ENCODE measurements at places on chromosomes 12 and 14.

DNA sequence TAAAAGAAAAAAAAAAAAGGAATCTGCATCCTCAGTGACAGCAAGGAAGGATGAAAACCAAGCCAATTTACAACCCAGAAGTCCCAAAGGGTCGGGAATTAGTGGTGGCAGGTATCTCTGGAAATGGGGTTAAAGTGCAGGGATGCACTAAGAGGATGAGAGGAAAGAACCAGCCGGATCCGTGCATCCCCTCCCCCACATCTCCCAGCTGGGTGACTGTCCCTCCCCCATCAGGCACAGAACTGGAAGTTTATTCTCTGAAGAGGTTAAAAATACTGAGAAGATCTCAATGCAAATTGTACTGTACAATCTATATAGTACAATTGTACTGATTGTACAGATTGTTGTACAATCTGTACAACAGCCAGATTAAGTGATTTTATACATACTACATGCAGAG lies 15.4 kb downstream of the CLMN start:
- DNase-seq: no peak

GRCh38 chr12:1566449-1567135 lies 27.8 kb downstream of the FBXL14 start:
- no peak for DNase-seq

DNA sequence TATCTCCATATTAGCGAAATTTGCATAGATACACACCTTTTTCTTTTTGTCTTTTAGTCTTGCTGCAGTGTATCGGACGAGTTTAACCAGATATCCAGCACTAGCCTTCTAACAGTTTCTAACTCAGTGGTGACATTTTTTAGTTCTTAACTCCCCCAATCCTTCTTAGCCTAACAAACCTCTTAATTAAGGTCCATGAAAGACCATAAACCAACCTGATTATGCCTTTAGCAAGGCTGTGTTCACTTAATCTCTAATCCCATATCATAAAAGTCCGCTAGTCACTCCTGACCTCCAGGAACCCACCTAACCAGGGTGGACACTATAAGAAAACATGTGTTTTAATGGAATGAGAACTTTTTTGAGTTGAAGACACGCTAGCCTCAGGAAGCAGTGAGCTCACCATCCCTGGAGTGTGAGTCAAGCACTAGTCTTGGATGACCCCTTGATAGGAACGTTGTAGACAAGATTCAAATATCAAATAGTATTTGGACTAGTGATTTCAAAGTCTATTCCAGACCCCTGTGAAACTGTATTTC lies 9.5 kb downstream of the CDKN1B start:
- no peak for DNase-seq

GRCh38 chr12:102167821-102168604 lies 29.6 kb downstream of the PMCH start:
- DNase-seq: no peak

GRCh38 chr12:104681012-104681690 lies 224.4 kb downstream of the CHST11 start:
- DNase-seq: no peak

DNA sequence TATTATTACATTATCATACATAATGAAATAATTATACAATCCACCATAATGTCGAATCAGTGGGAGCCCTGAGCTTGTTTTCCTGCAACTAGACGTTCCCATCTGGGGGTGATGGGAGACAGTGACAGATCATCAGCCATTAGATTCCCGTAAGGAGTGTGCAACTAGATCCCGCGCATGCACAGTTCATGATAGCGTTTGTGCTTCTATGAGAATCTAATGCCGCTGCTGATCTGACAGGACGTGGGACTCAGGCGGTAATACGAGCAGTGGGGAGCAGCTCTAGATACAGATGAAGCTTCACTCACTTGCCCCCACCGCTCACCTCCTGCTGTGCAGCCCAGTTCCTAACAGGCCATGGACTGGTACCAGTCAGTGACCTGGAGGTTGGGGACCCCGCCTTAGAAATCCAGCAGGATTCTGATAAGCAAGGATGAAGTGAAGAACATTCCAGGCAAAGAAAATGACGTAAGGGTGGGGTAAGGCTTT lies 204.6 kb downstream of the ETV6 start:
- no peak for DNase-seq

DNA sequence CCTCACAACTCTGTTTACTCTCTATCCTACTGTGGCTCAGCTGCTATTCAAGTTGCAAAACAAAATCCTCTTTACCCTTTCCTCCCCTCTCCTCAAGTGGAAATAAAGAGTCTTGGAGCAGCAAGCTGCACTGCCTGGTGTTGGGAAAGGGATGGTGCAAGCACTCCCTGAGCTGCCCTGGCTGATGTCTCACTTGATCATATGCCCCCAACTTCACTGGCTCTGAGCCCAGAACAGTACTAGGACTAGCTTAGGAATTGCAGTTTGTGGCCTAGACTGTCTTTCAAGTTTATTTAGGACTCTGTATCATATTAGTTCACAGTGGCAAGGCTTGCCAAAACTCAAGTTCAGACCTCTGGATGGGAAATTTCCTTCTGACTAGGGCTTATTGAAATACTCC lies 1683.8 kb upstream of the SEL1L start:
- DNase-seq: no peak

GRCh38 chr12:113087193-113087592 lies 30.7 kb downstream of the DTX1 start:
- peak; percentile 68 for DNase-seq

- DNase-seq: no peak
These were observed 489 bp downstream of the CEP290 start for GRCh38 chr12:88141425-88141773.

GRCh38 chr12:42474391-42474790 lies 115.2 kb downstream of the PRICKLE1 start:
- no peak for DNase-seq

GRCh38 chr12:84294246-84294645 lies 618.4 kb downstream of the SLC6A15 start:
- DNase-seq: no peak

DNA sequence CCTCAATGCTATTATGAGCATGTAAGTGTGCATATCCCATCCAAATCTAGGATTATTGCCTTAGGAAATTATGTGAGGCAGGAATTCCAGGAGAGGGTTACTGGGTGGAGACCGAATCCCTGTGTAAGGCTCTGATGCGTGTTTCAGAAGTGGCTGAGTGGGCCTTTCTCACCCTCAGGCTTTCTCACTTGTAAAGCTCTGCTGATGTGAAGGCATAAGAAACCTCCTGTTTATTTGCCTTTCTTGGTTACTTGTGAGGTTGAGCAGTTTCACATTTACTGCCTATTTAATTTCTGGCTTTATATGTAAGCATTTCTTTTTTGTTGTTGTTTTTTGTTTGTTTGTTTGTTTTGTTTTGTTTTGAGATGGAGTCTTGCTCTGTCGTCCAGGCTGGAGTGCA lies 11.0 kb downstream of the IL31 start:
- no peak for DNase-seq

- no peak for DNase-seq
These were observed 36.5 kb upstream of the SSTR1 start for GRCh38 chr14:38171197-38171596.

DNA sequence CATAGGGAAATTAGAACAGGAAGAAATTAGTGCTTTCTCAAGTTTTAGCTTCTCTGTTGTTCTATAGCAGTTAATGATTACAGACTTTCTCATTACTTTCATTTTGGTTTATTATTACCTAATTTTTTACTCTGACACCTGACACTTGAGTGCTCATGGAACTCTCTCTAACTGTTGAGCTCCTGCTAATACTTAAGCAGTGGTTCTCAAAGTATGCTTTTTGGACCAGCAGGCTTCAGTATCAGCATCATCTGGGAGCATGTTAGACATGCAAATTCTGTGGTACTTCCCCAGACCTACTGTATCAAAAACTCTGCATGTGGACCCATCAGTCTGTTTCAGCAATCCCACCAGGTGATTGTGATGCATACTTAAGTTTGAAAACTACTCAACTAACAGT lies 235.3 kb downstream of the CCDC91 start:
- DNase-seq: no peak

DNA sequence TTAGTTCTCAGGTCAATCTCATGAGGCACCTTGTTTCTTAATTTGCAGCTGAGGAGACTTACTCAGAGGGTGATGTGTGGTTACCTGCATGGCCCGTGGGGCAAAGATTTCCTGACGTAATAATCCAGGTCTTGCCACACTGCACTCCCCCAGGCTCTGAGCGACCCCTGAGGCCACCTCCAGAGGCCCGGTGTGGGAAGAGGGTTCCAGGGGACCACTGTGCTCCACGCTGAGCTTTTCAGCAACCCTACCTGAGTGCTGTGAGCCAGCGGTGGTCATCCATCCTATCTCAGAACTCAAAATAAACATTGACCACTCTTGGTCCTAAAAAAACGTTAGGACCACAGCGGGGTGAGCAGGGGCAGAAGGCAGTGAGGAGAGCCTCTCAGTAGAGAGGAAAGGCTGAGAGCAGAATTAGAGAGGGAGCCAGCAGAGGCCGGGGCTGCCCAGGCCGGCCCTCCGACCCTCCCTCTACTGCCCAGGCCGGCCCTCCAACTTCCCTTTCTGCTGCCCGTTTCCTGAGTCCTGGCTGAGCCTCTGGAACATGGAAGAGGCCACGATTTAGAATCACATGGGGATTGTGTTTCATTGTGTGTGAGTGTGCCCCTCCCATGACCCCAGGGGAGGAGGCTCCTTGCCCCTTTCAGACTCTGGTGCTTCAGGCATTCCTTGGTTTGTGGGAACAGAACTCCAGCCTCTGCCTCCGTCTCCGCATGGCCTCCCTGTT lies 188.2 kb upstream of the DIO3 start:
- no peak for DNase-seq

GRCh38 chr12:120076651-120077050 lies 39.9 kb downstream of the RAB35 start:
- no peak for DNase-seq

- no peak for DNase-seq
These were observed 30.6 kb downstream of the NAA30 start for GRCh38 chr14:57420986-57421385.

GRCh38 chr14:37034410-37035285 lies 137.8 kb downstream of the SLC25A21 start:
- no peak for DNase-seq

GRCh38 chr12:89621521-89621920 lies 87.1 kb downstream of the ATP2B1 start:
- no peak for DNase-seq

DNA sequence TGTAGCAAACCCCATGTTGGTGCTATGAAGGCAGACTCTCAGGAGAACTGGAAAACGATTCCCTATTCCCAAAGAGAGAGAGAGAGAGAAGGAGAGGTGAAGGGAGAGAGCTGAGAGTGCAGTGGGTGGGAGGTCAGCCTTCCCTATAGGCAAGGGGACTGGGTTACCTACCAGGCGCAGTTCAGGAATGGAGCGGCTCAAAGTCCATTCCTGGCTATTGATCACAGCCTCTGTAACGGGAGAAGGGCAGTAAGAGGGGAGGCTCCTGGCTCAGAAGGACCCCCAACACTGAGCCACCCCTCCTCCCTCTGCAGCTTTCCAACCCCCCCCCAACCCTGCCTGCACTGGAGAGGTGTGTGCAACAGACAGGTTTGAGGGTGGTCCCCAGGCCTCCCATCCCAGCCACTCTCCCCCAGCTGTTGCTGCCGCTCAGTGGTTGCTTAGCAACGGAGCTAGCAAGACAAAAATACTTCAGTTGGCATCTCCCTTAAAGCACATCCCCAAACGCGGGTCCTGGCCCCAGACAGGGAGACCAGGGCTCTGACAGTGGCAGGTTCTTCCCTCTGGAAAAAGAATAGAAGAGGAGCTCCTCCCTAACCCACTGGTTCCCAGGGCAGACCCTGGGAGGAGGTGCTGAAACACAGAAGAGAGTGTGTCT lies 3.2 kb downstream of the AGAP2 start:
- DNase-seq: no peak

DNA sequence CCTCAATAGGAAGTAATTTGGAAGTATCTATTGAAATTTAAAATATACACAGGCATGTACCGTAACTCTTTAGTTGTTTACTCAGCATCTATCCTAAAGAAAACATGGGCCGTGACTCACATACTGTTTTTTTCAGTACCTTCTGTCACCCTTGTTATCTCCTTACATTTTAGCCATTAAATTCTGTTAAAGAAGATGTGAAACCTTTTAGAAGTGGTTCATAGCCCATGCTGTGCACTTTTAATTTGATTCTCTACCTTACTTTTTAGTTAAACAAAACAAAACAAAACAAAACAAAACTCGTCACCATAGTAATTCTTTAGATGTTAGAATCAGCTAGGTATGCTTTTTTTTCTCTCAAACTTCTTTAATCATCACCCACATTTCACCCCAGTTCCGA lies 494.4 kb upstream of the RGS6 start:
- DNase-seq: no peak

GRCh38 chr12:9509464-9510161 lies 98.1 kb downstream of the KLRB1 start:
- DNase-seq: no peak

DNA sequence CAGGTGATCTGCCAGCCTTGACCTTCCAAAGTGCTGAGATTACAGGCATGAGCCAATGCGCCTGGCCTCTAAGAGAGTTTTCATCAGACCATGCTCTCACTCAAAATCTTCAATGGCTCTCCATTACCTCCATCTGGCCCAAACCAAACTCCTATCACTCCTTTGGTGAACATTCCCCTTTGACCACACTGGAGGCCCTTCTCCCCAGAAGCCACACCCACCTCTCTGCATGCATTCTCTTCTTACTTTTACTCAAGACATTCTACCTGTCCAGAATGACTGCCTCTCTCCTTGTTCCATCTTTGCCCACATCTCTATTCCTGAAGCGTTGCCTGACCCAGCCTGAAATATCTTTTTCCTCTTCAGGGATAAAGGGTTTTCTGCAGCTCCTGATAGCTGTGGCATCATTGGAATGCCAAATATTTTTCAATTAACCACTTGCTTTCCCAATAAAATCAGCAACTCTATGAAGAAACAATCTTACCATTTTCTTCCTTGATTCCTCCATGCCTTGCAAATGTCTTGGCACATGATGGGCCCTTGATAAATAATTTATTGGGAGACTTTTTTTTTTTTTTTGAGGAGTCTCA lies 15.5 kb downstream of the PLEK2 start:
- no peak for DNase-seq

DNA sequence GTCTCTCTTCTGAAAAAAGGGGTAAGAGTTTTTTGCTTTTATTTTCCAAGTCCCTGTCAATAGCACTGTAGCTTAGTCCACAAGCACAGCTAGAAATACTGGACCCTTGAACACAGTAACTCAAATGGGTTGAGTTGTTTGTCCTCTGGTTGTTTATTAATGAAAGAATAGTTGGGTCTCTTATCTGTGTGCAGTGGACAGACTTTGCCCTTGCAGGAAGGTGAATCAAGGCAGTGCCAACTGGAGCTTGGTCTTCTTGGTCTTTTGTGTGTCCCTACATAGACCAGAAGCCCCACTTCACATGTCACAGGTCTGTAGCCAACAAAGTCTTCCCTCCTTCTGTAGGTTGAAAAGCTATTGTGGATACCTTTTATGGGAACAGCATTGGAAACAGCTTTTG lies 322.0 kb downstream of the AACS start:
- no peak for DNase-seq

GRCh38 chr14:104576232-104576969 lies 3.2 kb upstream of the C14orf180 start:
- DNase-seq: no peak

DNA sequence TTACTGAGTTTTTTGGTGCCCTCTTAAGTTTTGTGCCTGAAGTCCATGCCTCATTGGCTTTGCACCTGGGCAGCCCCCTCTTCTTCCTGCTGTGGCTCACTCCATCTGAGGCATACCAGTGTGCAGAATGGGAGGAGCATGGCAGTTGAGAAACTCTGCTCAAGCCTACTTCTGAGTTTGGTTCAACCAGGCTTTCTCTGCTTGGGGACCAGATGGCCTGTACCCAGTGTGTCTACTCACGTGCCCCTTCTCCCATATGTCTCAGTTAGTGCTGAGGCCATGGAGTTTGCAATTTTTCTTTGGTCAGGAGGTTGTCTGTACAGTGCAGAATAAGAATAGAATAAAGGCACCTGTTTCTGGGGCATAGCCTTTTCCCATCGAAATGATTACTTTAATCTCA lies 383.3 kb upstream of the DDHD1 start:
- no peak for DNase-seq
